ENCODE measurements at places on chromosomes 3 and 15.

- H3K4me3 ChIP-seq = no peak overlapping the region
- H3K27ac ChIP-seq = no peak overlapping the region
- no peaks in the 10 kb centered on the region for H3K4me1 ChIP-seq
Observed at GRCh38 chr3:139521144-139521543, 18.4 kb downstream of the RBP1 start.

GRCh38 chr15:48388016-48388851, 57.0 kb downstream of the DUT start:
- H3K4me1 ChIP-seq = no peaks in the 10 kb centered on the region
- no peak for DNase-seq

DNA sequence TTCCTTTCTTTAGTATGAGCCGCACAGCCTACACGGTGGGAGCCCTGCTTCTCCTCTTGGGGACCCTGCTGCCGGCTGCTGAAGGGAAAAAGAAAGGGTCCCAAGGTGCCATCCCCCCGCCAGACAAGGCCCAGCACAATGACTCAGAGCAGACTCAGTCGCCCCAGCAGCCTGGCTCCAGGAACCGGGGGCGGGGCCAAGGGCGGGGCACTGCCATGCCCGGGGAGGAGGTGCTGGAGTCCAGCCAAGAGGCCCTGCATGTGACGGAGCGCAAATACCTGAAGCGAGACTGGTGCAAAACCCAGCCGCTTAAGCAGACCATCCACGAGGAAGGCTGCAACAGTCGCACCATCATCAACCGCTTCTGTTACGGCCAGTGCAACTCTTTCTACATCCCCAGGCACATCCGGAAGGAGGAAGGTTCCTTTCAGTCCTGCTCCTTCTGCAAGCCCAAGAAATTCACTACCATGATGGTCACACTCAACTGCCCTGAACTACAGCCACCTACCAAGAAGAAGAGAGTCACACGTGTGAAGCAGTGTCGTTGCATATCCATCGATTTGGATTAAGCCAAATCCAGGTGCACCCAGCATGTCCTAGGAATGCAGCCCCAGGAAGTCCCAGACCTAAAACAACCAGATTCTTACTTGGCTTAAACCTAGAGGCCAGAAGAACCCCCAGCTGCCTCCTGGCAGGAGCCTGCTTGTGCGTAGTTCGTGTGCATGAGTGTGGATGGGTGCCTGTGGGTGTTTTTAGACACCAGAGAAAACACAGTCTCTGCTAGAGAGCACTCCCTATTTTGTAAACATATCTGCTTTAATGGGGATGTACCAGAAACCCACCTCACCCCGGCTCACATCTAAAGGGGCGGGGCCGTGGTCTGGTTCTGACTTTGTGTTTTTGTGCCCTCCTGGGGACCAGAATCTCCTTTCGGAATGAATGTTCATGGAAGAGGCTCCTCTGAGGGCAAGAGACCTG, 13.2 kb downstream of the GREM1 start:
- H3K27ac ChIP-seq = no peak overlapping the region
- H3K27me3 ChIP-seq = peaks cover 4% of the 10 kb centered on the region
- no peaks in the 10 kb centered on the region for H3K36me3 ChIP-seq
- no peak overlapping the region for H3K4me3 ChIP-seq
- no peak for DNase-seq

DNA sequence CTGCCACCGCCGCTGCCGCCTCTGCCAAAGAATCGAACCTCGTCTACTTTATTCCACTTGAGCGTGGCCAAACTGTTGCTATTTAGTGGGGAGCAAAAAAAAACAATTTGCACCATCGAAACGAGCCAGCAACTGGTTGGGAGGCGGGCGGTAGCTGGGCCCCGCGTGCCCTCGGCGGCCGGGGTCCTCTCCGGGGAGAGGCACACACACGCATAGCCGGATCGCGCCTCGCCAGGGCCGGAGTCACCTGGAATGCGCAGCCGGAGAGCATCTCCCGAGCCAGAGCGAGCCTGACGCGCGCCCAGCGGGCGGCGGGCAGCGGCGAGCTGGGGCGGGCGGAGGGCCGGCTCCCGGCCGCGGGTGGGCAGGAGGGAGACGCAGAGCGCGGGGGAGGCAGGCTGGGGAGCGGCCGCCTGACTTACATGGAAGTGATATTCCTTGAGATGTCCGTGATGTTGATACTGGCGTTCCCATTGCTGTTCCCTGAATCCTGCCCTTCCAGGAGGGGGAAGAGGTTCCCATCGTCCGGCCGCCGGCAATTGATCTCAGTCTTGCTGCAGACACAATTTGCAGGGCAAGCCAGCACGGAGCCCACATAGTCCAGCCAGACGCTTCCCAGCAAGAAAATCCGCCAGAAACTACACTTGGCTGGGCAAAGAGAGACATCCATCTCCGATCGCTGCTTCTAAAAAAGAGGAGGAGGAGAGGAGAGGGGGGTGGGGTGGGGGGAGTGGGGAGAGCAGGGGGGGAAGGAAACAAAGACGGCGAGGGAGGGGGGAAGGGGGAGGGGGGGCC, 858 bp downstream of the NTRK3 start:
- no peaks in the 10 kb centered on the region for H3K36me3 ChIP-seq
- H3K4me3 ChIP-seq = no peak overlapping the region
- DNase-seq = no peak
- peaks cover 11% of the 10 kb centered on the region for H3K27me3 ChIP-seq
- no peaks in the 10 kb centered on the region for H3K4me1 ChIP-seq

DNA sequence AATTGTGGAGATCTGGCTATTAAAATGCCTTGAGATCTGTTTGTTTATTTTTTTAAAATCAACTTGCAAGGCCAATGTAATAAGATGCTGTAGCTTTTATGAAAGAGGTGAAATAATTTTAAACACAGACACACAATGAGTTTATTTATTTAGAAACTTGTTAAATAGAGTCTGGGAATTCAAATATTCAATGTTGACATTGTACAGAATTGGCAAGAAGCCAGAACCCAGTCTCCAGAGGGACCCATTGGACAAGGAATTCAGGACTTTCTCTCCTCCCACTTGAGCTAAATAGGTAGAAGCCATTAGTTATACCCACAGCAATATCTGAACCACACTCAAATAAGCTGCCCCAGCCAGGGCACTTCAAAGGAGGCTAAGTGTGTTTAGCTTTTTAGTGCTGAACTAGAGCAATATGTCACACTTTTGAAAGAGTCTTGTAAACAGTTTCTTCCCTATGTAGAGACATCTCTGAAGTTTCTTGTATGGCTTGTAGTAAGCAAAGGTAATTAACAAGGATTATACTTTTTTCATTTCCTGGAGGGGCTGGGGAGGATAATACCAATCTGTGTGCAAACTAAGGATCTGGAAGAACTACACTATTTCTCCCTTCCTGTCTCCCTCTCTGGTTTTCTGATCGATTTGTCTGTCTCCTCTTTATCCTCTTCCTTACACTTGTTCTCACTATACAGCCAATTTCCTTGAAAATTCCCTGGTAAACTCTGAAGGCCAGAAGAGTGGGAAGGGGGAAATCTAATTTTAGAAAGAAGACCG, 6.0 kb downstream of the MECOM start:
- peaks cover 30% of the 10 kb centered on the region for H3K27me3 ChIP-seq
- H3K27ac ChIP-seq = no peak overlapping the region

- no peaks in the 10 kb centered on the region for H3K4me1 ChIP-seq
- no peak for DNase-seq
- no peaks in the 10 kb centered on the region for H3K27me3 ChIP-seq
- no peak overlapping the region for H3K4me3 ChIP-seq
- H3K36me3 ChIP-seq = no peaks in the 10 kb centered on the region
Observed at GRCh38 chr3:155448531-155448930, 155.0 kb upstream of the STRIT1 start.

DNA sequence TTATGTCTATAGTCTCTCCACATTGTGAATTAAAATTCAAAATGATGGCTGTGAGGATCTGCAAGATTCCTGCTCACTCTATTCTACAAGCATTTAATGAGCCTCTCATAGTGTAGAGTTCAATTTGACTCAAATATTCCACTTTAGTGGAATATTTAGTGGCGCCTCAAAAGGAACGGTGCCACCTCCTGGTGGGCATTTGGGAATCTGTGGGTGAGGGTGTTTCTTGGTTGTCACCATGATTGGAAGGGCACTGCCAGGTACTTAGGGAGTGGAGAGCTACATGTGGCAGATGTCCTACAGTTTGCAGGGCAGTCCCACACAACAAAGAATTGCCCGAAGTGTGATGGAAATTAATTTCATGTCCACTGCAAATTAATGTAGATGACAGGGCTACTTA, 21.5 kb upstream of the KCNMB3 start:
- H3K27ac ChIP-seq = no peak overlapping the region
- no peaks in the 10 kb centered on the region for H3K4me1 ChIP-seq
- no peak for DNase-seq
- H3K36me3 ChIP-seq = no peaks in the 10 kb centered on the region
- no peak overlapping the region for H3K4me3 ChIP-seq

DNA sequence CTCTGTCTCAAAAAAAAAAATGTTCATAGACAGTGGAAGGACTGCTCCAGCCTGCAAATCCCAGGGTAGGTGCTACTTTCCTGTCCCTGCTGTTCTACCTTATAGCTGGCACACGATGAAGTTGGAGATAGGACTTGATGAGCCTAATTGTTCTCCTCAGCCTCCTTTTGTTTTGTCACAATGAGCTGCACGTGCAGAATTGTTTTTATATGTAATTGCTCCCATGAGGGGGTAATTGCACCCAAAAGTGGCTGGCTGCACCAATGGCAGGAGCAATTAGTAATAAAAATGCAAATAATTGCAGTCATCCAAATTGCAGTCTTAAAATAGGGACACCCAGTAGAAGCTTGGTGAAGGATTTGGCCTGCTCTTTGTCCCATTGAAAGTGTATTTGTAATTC, 63.0 kb upstream of the PFN2 start:
- no peak for DNase-seq
- no peaks in the 10 kb centered on the region for H3K4me1 ChIP-seq
- H3K27me3 ChIP-seq = no peaks in the 10 kb centered on the region
- no peak overlapping the region for H3K27ac ChIP-seq

GRCh38 chr15:65312400-65312916, 8.0 kb downstream of the RNU5B-1 start:
- H3K27ac ChIP-seq = no peak overlapping the region
- no peaks in the 10 kb centered on the region for H3K4me1 ChIP-seq
- H3K27me3 ChIP-seq = no peaks in the 10 kb centered on the region
- DNase-seq = no peak
- H3K36me3 ChIP-seq = no peaks in the 10 kb centered on the region
- no peak overlapping the region for H3K4me3 ChIP-seq

GRCh38 chr3:197522183-197522715, 33.5 kb downstream of the BDH1 start:
- H3K4me3 ChIP-seq = no peak overlapping the region
- no peak overlapping the region for H3K27ac ChIP-seq
- no peaks in the 10 kb centered on the region for H3K27me3 ChIP-seq
- H3K4me1 ChIP-seq = no peaks in the 10 kb centered on the region
- DNase-seq = no peak

GRCh38 chr3:194140520-194141414, 4.8 kb downstream of the HES1 start:
- no peak for DNase-seq
- H3K36me3 ChIP-seq = no peaks in the 10 kb centered on the region
- H3K4me1 ChIP-seq = peaks cover 9% of the 10 kb centered on the region
- peak overlapping the region; percentile 26 for H3K4me3 ChIP-seq

- no peak overlapping the region for H3K27ac ChIP-seq
- H3K4me3 ChIP-seq = no peak overlapping the region
- DNase-seq = peak; percentile 24
Observed at GRCh38 chr3:47324278-47324865, 41.6 kb downstream of the KLHL18 start.

DNA sequence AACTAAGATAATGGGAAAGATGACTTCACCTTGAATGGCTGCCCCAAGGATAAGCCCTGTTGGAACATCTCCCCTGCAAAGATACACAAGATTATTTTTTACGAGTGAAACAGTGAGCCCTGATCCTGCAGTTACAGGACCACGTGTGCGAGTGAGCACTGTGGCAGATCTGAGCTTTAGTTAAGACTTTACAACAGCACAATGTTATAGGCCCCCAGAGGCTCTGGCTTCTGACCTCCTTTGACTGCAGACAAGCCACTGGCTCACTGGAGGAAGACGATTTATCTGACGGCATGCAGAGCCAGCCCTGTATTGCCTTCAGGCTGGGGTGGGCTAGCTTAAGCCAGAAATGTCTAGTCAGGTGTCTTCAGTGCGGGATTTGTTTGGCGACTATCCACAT, 174.4 kb downstream of the ARRDC4 start:
- H3K4me3 ChIP-seq = no peak overlapping the region
- no peaks in the 10 kb centered on the region for H3K36me3 ChIP-seq
- H3K27ac ChIP-seq = no peak overlapping the region
- DNase-seq = no peak

- H3K27me3 ChIP-seq = no peaks in the 10 kb centered on the region
- DNase-seq = no peak
- no peak overlapping the region for H3K4me3 ChIP-seq
- no peaks in the 10 kb centered on the region for H3K36me3 ChIP-seq
- H3K4me1 ChIP-seq = no peaks in the 10 kb centered on the region
- no peak overlapping the region for H3K27ac ChIP-seq
Observed at GRCh38 chr3:35743218-35743617, 103.9 kb downstream of the ARPP21 start.

DNA sequence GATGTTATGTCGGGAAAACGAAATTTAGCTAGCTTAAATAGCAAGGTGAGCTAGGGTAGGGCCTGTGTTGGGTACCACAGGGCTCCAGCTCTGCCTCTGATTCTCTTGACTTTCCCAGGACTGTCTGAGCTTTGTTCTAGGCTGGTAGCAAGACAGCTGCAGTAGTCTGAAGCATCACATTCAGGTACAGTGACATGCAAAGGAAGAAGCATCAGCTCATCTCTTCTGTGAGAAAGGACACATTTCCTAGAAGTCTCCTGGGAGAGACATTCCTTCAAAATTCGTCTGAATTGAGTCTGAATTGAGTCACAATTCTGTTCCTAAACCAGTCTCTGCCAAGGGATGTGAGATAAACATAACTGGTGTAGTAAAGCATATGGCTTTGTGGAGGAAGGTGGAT, 8.5 kb upstream of the UBXN7 start:
- H3K27me3 ChIP-seq = no peaks in the 10 kb centered on the region
- H3K36me3 ChIP-seq = no peaks in the 10 kb centered on the region
- peak overlapping the region; percentile 95 for H3K27ac ChIP-seq

DNA sequence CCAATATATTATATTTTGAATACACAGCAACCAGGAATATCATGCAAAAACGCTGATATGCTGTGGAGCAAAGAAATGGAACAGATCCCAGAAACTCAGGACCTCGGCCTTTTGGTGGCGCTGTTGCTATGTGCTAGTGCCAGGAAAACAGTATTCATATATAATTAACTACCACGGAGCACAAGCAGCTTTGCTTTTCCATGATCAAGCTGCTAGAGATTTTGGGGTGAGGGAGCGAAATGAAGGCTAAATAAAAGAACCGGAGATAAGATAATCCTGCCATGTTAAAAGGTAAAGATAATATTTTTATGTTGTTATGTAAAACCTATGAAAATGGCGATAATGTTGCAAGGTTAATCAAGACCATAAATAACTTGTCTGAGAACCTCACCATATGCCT, 157.7 kb upstream of the FAM3D start:
- DNase-seq = no peak
- no peak overlapping the region for H3K27ac ChIP-seq
- H3K36me3 ChIP-seq = no peaks in the 10 kb centered on the region
- H3K27me3 ChIP-seq = no peaks in the 10 kb centered on the region
- no peaks in the 10 kb centered on the region for H3K4me1 ChIP-seq
